ENCODE measurements at places on chromosomes 1 and 21.

DNA sequence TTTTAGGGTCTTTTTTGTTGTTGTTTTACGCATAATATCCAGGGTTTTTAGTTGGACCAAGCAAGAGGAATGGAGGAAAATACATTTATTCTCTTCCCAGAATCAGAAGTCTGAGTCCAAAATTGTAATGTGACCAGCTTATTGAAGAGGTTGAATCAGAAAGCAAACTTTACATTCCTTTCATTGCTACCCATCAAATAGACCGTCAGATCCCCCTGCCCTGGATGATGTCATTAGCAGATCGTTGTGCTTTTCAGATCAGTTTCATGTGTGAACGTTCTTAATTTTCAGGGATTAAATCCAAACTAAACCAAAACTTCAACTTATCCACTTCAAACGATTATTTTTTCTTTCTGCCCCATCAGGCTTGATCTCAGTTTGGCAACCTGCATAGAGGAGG, 85.7 kb upstream of the NGF start:
- no peak for DNase-seq

- DNase-seq, result no peak
Measured at GRCh38 chr1:2339206-2340085, 51.9 kb downstream of the MORN1 start.

DNA sequence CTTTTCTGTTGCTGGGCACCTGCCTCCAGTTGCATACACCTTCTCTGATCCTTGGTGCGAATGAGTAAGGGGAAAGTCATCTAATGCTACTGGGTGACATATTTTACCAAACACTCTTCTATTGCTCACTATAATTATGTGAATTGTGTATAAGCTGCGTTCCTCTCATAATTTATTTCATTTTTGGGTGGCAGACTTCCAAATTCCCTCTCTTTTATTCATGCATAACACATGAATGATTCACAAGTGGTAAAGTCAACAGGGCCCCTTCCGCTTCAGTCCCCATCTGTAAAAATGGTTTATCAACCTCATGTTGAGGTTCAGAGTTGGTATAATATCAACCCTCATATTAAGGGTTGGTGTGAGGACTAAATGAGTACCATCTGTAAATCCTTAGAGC, 3.2 kb upstream of the QSOX1 start:
- no peak for DNase-seq

GRCh38 chr1:181659321-181659957, 176.1 kb downstream of the CACNA1E start:
- no peak for DNase-seq

DNA sequence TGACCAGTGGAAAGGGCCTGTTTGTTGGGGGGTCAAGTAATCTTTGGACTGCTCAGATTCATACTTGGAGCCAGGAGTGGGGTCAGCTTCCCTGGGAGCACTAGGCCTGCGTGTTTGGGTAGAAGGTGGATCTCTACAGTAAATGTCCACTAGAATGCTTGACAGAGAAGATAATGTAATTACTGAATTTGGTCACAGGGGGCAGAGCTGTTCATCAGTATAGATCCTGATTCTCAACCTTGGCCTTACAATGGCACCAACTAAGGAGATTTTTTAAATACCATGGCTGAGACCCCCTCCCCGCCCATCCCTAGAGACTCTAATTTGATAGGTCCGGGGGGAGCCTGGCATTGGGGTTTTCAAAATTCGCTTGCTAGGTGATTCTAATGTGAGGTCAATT, 217.5 kb upstream of the PLXNA2 start:
- DNase-seq, result no peak

DNA sequence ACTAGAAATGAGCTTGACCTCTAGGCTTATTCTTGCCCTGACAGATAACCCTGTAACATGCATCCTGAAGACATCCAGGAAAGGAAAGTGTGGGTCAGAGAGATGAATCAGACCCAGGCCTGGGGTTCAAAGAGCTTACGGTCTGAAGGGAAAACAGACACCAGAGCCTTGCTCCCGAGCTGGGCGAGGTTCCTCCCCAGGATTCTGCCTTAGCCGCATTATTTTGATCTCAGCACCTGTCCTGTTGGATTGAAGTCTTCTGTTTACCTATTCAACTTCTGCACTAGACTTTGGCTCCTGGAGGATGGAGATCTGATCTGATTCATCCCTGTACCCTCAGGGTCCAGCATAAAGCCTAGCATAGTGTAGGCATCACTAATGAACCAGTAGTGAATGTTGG, 1.9 kb downstream of the CYP4B1 start:
- DNase-seq, result no peak

- DNase-seq, result no peak
Measured at GRCh38 chr1:3604468-3604974, 6.8 kb downstream of the MEGF6 start.

GRCh38 chr1:227223171-227223806, 95.0 kb downstream of the CDC42BPA start:
- DNase-seq, result no peak

GRCh38 chr21:31725202-31725839, 6.6 kb downstream of the SCAF4 start:
- DNase-seq, result no peak

DNA sequence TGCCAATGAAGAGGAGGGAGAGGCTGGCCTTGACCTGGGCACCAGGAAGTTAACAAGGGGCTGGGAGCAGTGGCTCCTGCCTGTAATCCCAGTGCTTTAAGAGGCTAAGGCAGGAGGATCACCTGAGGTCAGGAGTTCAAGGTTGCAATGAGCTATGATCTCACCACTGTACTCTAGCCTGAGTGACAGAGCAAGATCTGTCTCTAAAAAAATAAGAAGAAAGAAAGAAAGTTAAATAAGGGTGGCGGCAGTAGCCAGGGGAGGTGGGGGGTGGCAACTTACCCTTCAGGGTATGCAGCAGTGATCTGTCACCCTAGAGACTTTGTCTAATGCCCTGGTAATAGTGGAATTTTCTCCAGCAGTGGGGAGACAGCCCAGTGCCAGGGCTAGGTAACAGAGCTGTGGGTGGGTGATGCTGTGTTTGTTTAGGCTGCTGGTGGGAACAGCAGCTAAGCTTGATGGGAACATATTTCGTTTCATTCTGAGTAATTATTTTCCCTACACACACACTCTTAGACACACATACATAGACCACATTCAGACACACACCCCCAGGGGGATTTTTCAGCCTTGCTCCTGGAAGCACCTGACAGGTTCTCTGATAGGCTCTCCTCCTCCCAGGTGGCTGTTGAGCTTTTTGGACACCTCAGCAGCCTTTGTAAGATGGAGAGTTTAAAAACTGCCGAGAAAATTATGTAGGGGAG, 11.3 kb upstream of the SYT6 start:
- DNase-seq, result no peak

DNA sequence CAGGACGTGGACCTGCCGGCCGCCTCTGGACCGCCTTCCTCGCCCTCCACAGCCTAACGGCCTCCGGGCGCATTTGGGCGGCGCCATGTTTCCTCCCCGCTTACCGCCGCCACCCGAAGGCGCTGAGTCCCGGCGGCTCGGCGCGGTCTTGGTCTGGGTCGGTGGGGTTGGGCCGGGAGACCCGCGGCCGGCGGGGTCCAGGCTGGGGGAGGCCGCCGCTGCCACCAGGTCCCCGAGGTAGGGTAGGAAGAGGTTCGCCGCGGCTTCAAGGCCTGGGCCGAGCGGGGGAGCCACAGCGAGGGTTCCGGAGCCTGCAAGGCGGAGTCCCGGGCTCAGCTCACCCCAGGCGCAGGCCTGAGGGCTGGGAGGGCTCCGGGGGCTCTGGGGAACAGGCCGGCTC, 5.5 kb downstream of the OR2C3 start:
- no peak for DNase-seq

DNA sequence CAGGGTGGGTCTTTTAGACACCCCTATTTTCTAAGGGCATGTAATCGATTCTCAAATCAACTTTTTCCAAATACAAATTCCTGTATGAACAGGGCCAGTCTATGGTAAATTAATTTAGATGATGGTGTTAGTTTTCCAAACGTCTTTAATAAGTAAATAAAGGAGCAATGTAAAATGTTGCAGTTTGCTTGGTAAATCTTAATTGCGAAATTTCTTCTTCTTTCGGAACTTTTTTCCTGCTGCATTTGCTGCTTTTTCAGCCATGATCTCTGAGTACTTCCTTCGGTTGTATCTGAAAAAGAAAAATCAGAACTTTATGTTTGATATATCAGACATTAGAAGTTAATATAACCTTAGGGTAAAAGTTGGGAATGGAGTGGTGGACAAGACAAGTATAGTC, 9.4 kb downstream of the DNTTIP2 start:
- DNase-seq, result no peak

DNA sequence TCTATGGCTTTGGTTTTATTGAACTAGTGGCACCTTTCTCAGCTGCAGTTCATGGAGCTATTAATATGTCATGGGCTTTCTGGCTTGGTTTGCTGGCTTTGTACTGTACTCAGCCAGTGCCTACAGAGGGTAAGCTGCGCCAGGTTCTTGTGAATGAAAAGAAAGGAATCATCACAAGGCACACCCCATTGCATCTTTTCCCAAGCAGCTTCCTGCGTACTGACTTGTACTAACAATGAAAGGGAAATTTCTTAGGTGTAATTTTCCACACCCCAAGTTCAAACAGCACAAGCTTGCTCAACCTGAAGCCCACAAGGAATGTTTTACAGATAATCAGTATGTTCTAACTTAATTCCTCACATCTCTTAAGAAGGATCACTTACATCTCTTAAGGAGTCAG, 78.0 kb upstream of the TNFSF18 start:
- no peak for DNase-seq

GRCh38 chr21:44908908-44909307, 11.8 kb downstream of the ITGB2 start:
- DNase-seq, result no peak

- no peak for DNase-seq
Measured at GRCh38 chr21:41858466-41859296, 20.5 kb downstream of the PRDM15 start.

- DNase-seq, result no peak
Measured at GRCh38 chr1:226575739-226576378, 27.3 kb downstream of the STUM start.

GRCh38 chr1:15696956-15697521, 12.9 kb downstream of the PLEKHM2 start:
- DNase-seq, result no peak

DNA sequence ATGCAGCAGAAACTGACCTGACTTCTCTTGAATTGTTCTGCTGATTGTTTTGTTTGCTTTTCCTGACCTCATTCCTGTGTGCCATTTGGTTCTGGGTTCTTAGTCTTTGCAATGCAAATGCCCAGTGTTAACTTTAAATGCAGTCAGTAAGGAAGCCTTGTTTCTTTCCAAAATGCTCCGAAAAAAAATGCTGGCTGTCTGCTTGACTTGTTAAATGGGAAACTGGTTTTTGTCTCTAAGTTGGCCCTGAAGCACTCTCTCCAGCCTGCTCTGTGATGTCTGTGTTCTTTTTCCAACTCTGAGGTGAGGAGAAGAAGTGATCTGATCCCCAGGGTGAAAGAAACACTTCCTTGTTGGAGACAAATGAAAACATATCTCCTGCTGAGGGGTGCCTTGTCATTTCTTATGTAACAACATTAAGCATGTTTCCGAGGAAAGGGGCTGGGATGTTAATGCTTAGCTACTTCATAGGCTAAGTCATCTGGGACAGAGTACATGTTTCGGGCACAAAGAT, 256.3 kb upstream of the ADGRL4 start:
- DNase-seq, result no peak

GRCh38 chr1:115118086-115118485, 28.8 kb upstream of the TSPAN2 start:
- no peak for DNase-seq

DNA sequence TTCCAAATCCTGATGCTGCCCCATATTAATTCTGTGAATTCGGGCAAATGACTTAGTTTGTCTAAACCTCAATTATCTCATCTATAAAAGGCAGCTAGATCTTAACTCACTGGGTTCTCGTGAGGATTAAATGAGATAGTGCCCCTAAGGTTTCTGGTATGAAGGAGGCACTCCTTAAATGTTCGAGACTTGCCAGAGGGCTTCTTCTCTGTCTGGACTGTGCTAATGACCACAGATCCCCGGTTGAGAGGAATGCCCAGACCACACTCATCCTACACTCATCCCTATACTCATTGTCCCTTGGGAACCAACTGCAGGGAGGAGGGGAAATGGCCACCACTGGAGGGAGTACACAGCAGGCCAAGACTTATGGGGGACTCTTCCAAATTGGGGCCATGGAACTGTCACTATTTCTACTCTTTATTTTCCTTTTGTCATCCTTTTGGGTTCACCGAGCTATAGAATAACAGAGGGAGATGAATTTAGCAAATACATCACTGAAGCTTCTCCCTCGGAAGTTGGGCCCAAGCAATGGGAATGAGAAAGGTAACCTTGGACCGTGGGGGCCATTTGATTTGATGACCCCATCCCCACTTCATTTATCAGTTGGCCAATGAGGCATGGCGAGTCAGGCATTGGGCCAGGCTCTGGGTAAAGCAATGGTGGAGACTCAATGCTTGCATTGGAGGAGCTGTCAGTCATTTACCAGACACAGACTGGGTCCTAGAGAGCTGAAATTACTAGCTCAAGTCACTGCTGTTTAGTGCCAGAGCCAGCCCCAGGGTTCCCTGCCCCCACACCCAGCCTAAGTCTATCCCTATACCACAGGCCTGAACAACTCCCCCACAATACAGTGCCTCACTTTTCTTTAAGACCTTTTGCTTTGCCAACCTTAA, 5.1 kb downstream of the ATF3 start:
- DNase-seq, result no peak

DNA sequence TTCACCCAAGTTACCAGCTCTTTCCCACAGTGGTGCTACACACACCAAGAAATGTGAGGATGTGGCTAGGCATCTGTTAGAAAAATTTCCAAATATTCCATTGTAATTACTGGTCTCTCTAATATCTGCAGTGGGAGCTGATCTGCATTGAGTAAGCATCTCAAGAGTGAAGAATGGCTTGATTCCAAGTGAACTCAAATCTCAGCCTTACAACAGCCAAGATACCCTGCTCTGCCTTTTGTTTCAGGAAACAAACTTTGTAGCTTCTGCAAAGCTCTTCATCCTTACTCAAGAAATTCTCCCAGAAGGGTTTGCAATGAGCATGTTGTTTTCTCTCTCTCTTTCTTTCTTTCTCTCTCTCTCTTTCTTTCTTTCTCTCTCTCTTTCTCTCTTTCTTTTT, 181.1 kb downstream of the FCRL5 start:
- DNase-seq, result no peak

GRCh38 chr1:193658691-193659090, 472.3 kb upstream of the B3GALT2 start:
- no peak for DNase-seq

- DNase-seq, result no peak
Measured at GRCh38 chr1:245671966-245672767, 517.4 kb downstream of the KIF26B start.

DNA sequence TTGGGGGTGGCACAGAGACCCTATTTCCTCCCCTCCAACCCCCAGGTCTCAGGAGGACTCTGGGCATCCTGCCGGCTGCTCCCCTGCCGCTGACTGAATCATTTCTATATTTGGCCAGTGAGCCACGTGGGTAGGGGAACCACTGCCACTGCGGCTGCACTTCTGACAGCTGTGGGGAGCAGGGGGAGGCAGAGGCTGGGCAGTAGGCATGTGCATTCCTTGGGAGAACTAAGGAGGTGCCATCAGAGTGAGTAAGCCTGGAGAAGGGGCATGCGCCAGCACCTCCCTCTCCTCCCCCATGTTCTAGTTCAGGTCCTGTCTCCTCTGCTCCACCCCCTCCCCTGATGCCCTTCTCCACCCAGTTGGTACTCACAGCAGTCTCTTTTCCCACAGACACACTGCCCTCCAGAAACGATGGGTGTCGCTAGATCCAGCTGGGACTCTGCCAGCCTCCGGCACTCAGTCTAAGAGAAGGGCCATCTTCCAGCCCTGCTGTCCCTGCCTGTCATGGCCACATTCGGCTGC, 12.0 kb downstream of the PPFIA4 start:
- no peak for DNase-seq

GRCh38 chr1:200896531-200897196, 2.0 kb downstream of the INAVA start:
- DNase-seq, result no peak

Measured in cerebellar nuclear complex (tissue), 1 donor.